ENCODE measurements at places on chromosomes 13 and 19.
A peak's percentile ranks its signal among the peaks of the same experiment; 100 is the strongest.

DNA sequence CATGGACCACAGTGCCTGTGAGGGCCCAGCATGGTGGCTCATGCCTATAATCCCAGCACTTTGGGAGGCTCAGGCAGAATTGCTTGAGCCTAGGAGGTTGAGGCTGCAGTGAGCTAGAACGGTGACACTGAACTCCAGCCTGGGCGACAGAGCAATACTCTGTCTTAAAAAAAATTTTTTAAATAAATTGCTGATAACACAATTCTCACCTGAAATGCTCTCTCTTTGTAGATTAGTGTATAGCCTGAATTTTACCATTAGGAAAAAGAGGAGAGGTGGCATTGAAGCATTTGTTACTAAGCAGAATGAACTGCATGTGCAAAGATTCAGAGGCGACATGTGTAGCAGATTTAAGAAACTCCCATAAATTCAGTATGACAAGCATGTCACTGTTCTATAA is 29.1 kb upstream of the MAP3K10 start:
- no peak for DNase-seq

DNA sequence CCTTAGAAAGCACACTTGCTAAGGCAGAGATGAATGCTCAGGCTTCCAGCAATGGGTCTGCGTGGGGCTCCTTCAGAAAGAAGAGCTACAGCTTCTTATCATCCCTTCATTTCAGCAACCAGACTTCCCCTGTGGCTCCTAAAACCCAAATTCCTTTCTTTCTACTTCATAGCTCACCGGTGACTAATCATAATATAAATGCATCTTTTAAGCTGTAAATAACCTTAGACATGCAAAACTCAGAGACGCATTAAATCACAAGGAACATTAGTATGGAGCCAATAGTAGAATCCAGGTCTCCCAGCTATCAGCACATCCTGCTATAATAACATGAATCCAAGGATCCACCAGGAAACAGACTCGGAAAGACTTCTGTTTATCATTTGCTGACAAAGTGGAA is 375.6 kb downstream of the COG6 start:
- DNase-seq: no peak

DNA sequence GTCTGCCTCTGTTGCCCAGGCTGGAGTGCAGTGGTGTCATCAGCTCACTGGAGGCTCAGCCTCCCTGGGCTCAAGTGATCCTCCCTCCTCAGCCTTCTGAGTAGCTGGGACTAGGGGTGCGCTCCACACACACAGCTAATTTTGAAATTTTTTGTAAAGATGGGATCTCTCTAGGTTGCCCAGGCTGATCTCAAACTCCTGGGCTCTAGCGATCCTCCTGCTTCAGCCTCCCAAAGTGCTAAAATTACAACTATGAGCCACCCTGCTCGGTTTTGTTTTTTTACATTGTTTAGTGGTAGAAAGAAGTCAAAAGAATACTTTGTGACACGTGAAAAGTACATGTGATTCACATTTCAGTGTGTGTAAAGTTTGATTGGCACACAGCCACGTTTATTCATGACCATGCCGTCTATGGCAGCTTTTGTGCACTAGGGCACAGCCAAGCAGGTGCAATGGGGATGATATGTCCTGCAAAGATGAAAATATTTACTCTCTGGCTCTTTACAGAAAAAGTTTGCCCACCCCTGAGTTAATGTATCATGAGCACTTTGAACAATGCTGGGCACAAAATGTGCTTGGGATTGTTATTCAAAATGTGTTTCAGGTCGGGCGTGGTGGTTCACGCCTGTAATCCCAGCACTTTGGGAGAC is 16.2 kb upstream of the NFIC start:
- no peak for DNase-seq

DNA sequence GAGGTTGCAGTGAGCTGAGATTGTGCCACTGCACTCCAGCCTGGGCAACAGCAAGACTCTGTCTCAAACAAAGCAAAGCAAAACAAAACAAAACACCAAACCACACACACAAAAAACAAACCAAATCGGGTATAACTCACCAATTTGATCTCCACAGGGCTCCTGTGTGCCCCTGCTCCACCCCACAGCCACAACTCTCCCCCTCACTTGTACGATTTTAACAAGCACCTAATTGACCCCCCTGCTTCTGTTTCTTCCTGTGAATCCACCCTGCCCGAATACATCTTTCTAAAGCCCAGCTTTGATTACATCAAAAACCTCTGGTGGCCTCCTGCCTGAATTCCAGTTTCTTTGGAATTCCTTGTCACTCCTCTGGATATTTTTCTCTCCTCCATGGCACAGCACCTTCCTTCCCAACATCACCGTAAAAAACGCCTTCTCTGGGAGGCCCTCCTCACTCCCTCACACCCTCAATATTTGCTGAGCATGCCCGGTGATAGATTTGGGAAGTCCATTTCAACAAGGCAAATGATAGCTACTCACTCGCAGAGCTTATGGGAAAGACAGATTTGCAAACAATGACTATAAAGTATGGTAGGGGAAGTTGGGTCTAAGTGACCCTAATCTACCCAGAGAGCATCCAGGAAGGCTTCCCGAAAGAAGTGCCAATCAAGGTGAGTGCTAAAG is 11.6 kb upstream of the RANBP3 start:
- no peak for DNase-seq

GRCh38 chr19:13441810-13442512 is 64.3 kb downstream of the CACNA1A start:
- peak; percentile 69 for DNase-seq

DNA sequence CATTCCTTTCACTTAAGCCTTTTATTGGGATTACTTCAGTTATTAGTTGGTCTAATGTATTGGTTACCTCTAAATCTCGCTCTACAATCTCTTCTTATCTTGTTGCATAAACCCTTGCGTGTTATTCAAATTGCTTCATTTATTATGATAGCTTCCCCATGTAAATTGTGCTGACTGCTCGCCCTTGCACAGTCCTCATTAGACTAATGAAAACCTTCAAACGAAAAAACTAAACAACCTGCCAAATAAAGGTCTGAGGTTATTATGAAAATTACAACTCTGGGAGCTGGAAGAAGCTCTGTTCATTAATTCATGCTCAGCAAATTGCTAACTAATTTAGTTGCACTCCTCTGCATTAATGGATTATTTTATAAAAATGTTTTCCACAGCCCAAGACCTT is 320.1 kb downstream of the DACH1 start:
- DNase-seq: no peak

DNA sequence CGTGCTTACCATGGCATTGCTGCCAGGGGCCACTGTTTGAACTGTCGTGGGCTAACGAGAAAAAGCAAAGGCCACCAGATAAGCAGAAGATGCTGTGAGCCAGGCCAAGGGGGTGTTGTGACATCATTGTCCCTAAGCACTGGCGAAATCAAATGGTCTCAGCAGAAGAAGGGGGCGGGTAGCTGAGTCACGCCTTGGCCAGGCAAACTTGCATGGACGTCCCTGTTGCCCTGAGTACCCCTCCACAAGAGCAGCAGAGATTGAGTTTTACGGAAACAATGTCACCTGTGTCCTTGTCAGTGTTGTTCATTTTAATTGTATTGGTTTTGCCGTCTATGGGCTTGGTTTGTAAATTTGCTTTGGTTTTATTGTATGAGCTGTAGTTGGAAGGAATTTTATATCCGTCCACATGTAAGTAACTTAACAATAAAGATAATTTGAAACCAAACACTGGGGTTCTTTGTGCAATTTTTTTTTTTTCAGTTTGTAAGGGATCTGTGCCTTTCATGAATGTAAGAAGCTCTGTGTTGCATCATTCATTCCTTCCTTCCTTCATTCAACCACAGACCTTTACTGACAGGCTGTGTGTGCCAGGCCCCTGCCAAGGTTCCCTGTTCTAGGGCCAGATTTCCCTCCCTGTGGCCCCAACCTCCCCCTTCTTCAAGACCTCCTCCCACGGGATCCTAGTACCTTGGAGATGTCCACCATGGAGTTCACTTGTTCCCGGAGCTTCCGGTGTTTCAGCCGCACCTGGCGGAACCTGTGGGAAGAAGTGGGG is 12.3 kb downstream of the KCNN4 start:
- no peak for DNase-seq

DNA sequence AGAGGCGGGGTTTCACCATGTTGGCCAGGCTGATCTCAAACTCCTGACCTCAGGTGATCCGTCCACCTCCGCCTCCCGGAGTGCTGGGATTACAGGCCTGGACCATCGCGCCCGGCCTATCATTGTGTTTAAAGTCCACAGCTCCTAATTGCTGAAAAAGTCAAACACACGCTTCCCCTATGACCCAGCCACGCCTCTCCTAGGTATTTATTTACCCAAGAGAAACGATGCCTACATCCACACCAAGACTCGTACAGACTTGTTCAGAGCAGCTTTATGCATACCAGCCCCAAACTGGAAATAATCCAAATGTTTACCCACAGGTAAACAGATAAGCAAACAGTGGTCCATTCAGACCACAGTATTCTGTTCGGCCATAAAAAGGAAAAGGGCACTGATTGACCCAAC is 15.1 kb downstream of the ZNRF4 start:
- no peak for DNase-seq

DNA sequence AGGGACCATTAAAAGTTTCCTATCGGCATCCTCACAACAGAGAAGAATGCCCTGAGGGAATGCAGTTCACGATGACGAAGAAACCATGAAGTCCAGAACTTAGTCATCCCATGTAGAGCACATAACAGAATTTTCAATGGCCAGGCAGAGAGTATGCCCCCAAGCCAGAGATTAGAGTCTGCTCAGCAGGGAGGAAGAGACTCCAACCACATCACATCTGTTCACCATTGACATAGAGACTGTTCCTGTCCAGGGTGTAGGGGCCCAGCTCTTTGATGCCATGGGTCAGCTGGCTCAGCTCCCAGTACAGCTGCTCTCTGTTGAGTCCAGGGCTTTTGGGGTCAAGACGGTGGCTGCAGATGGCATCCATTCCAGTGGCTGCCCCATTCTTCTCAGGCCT is 68.2 kb downstream of the MBD3L1 start:
- DNase-seq: no peak

- no peak for DNase-seq
Observed at GRCh38 chr13:74625541-74625940, 491.3 kb upstream of the KLF12 start.

DNA sequence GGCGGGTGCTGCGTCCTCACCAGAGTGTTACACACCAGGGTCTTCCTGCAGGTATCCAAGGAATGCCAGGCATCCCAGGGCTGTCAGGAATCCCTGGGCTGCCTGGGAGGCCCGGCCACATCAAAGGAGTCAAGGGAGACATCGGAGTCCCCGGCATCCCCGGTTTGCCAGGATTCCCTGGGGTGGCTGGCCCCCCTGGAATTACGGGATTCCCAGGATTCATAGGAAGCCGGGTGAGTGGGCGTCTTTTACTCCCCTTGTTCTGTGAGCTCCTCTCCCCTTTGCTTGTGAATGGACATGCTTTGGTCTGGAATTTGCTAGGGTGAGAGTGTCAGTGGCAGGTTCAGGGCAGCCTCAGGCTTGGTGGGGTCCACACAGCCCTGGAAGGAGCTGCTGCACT is 75.9 kb downstream of the RAB20 start:
- DNase-seq: no peak

- peak; percentile 54 for DNase-seq
Observed at GRCh38 chr19:27793128-27793643, 1419.8 kb downstream of the UQCRFS1 start.

- DNase-seq: no peak
Observed at GRCh38 chr19:720345-721160, 11.8 kb downstream of the PALM start.

GRCh38 chr13:45512098-45512496 is 47.4 kb downstream of the COG3 start:
- no peak for DNase-seq

- DNase-seq: no peak
Observed at GRCh38 chr13:32141462-32141861, 109.9 kb downstream of the FRY start.

GRCh38 chr13:56335775-56336174 is 804.9 kb upstream of the PRR20A start:
- no peak for DNase-seq

- no peak for DNase-seq
Observed at GRCh38 chr19:2777952-2778683, 5.0 kb downstream of the SGTA start.

DNA sequence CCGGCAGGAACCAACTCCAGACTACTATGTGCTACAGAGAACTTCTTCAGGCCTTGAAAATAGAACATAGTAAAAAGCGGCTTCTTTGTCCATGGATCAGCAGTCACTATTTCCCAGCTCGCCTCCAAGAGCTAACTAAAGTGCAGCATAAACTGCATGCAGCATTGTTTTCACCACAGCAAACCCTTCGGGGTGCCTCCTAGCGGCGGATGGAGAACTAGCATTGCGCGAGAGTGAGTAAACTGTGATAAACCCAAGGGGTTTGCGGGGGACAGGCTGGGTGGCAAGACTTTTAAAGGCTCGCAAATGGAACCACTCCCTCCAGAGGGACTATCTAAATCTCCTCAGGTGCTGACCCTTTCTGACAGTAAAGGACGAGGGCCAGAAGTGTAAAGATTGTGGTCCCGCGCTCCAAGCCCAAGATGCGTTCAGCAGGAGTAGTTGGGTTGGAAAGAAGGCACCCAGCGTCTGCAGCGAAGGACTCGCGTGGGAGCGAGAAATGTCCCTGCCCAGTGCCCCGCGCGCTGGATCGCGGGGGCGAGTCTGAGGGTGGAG is 21.5 kb upstream of the SGCG start:
- no peak for DNase-seq

GRCh38 chr19:17406887-17407196 is 1.4 kb upstream of the BST2 start:
- no peak for DNase-seq

GRCh38 chr19:12886969-12887747 is at the start of gene KLF1:
KLF1 (minus strand) TSS chr19:12887201; CDS start chr19:12887140, 61 bp downstream.
- DNase-seq: no peak

- DNase-seq: no peak
Observed at GRCh38 chr19:34990578-34991192, 9.4 kb upstream of the GRAMD1A start.

- DNase-seq: no peak
Observed at GRCh38 chr19:29564574-29565005, 38.8 kb downstream of the VSTM2B start.

DNA sequence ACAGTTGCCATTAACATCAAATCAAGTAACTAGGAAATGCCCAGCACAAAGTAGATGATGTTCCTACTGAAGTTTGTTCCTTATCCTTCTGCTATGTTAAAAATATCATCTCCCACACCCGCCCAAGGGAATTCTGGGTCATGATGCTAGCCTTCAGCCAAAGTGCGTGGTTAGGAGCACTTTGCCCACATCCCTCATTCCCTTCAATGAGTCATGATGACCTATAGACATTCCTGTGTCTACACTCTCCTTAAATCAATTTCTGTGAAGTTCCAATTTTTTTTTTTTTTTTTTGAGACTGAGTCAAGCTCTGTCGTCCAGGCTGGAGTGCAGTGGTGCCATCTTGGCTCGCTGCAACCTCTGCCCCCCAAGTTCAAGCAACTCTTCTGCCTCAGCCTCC is 17.0 kb downstream of the RXFP2 start:
- DNase-seq: no peak

DNA sequence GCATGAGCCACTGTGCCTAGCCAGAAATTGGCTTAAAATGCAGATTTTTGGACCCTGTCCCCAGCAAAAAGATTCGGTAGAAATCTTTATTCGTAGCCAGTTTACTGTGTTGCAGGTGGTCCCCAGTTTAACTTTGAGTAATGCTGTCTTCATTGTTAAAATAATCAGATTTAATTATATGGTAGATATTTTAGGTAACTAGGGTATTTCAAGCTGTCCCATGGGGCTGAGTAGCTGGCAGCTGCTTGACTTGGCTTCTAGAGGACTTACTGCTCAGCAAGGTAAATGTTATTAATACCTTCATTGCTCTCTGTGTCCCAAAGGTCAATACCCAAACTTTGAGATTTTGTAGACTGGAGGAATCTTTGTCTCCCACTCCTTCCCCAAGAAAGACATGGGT is 21.1 kb downstream of the LSM14A start:
- no peak for DNase-seq

Data from naive thymus-derived CD8-positive, alpha-beta T cell (primary cell).